ENCODE measurements at places on chromosomes 2 and 18. TPM values are rescaled to one million over a fixed set of nuclear protein-coding genes. Genes with fewer than 3 reads are reported as not detected.
A peak's percentile ranks its signal among the peaks of the same experiment; 100 is the strongest.

CTIF gene
- total RNA-seq = 9.6 TPM

DNA sequence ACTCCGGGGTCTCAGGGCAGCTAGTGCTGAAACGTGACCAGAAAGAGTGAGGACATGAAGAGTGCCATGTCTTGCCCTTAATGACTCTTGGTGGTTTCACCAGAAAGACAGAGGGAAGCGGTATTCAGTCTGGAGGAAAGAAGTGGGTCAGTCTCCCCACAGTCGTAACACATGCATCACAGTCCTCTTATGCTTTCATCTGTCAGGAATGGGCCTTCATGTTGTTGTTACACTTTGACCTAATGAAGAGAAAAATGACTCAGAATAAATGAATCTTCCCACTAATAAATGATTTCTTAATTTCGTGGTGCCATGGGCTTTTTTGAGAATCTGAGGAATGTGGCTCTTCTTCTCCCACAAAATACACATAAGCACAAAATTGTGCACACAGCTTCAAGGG lies 103.2 kb downstream of the SLC8A1 start:
- no peaks in the 10 kb centered on the region for H3K4me1 ChIP-seq
- no peak overlapping the region for H3K27ac ChIP-seq
- H3K36me3 ChIP-seq = no peaks in the 10 kb centered on the region
- no peak for DNase-seq
- no peak overlapping the region for H3K4me3 ChIP-seq

DNA sequence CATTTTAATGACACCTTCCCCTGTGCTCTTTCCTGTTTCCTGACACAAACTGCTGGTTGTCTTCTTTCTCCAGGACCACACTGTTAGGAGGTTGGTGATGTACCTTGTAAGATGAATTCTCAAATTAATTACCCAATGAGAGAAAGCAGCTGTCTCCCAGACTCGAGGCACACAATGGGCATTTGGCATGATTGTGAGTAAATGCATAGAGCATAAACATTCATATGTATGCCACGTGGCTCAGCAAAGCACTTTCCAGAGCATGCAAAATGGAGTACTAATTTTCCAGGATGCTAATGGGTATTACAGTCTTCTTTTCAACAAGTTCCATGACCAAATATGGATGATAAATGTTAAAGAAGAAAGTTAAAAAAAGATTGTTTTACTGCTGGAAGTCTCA lies 235.2 kb upstream of the KLHL29 start:
- H3K27ac ChIP-seq = no peak overlapping the region
- no peaks in the 10 kb centered on the region for H3K36me3 ChIP-seq
- no peaks in the 10 kb centered on the region for H3K4me1 ChIP-seq
- DNase-seq = no peak

DNA sequence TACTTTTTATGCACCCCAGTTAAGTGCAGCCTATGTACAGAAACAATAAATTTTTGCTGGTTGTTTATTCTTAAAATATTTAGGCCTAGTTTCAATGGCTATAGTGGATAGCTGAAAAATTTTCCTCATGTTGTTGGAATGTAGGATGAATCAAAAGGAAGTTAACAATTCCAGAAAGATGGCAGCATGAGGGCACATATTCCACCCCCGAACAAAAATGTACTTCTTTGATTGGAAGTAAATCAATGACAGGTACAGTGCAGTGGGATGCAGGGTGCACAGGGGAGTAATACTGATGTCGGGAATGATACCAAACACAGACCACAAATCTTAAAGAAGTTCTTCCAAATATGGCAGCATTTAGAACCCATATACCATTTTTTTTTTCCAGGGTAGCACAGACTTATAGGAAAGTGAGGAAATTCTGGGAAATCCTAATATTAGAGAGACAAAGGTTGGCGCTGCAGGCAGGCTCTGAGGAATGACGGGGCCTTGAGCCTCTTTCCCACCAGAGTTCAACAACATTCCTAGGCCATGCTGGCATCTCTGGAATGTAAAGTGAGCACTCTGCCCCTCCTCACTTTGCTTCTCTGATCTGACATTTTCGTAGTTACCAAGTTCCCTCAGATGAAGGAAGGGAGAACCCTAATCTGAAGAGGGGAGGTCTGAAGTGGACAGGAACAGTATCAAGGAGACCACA lies 36.6 kb upstream of the IKZF2 start:
- peak overlapping the region; percentile 93 for H3K27ac ChIP-seq
- no peaks in the 10 kb centered on the region for H3K36me3 ChIP-seq
- no peaks in the 10 kb centered on the region for H3K27me3 ChIP-seq
- DNase-seq = peak; percentile 96

DNA sequence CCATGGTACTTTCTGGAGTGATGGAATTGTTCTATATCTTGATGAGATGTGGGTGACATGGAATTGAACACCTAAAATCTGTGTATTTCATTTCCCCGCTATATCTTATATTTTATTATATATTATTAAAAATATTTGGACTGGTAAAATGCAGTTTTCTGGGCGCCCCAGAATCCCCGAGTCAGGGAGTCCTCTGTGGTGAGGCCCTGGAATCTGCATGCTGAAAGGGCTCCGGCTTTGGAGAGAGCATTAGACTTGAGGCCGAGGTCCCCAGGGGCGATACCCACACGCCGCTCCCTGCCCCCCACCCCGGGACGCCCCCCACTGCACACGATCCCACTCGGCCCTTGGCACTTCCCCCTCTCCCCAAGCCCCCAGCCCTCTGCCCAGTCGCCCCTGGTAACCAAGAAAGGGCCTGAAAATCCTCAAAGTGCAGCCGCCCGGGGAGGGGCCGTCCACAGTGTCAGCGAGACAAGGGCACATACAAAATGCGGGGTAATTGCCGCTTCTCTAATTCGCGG lies 126.0 kb downstream of the ZFP36L2 start:
- peaks cover 8% of the 10 kb centered on the region for H3K27me3 ChIP-seq
- H3K27ac ChIP-seq = peak overlapping the region; percentile 91
- peaks cover 21% of the 10 kb centered on the region for H3K4me1 ChIP-seq
- H3K4me3 ChIP-seq = peak overlapping the region; percentile 68
- DNase-seq = no peak
- H3K36me3 ChIP-seq = no peaks in the 10 kb centered on the region

DNA sequence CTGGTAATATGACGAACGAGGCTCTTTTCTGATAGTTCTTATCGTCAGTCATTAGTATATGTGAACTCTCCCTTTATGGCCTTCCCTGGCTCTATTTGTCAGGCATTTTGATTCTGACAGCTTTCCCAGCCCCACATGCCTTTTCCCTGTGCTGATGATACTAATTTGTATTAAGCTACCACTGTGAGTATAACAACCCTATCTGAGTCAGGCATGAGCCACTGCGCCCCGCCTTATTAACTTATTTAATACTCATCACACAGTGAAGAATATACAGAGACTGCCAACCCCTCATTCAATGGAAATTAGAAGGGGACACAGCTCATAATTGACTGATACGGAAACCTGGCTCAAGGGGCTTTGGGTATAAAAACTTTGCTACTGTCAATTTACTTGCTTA lies 140.0 kb downstream of the NETO1 start:
- H3K4me1 ChIP-seq = no peaks in the 10 kb centered on the region
- no peak overlapping the region for H3K4me3 ChIP-seq
- no peaks in the 10 kb centered on the region for H3K36me3 ChIP-seq
- no peak for DNase-seq
- H3K27me3 ChIP-seq = no peaks in the 10 kb centered on the region

GRCh38 chr2:183037553-183038340 lies 510 bp downstream of the NCKAP1 start:
- peak overlapping the region; percentile 78 for H3K27ac ChIP-seq
- H3K27me3 ChIP-seq = peaks cover 9% of the 10 kb centered on the region
- H3K36me3 ChIP-seq = no peaks in the 10 kb centered on the region
- peaks cover 41% of the 10 kb centered on the region for H3K4me1 ChIP-seq
- DNase-seq = peak; percentile 54
- H3K4me3 ChIP-seq = peak overlapping the region; percentile 61

DNA sequence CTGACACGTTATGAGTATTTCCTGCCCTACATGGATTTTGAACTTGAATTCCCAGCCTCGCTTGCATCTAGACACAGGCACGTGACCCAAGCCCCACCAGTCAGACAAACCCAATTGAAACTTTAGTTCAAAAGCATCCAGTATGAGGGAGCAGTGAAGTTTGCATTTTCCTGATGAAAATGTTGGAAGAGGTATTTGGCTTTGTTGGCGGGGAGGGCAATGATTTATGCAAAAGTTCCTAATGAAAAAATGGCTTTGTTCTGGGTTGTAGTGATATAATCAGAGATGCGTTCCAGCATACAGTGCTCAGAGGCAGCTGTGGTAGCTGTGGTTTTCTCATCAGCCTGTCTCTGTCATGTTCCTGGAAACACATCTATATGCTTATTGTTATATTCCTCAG lies 36.8 kb upstream of the CPS1 start:
- no peak for DNase-seq
- no peaks in the 10 kb centered on the region for H3K27me3 ChIP-seq
- no peak overlapping the region for H3K4me3 ChIP-seq
- no peak overlapping the region for H3K27ac ChIP-seq
- H3K36me3 ChIP-seq = no peaks in the 10 kb centered on the region

DNA sequence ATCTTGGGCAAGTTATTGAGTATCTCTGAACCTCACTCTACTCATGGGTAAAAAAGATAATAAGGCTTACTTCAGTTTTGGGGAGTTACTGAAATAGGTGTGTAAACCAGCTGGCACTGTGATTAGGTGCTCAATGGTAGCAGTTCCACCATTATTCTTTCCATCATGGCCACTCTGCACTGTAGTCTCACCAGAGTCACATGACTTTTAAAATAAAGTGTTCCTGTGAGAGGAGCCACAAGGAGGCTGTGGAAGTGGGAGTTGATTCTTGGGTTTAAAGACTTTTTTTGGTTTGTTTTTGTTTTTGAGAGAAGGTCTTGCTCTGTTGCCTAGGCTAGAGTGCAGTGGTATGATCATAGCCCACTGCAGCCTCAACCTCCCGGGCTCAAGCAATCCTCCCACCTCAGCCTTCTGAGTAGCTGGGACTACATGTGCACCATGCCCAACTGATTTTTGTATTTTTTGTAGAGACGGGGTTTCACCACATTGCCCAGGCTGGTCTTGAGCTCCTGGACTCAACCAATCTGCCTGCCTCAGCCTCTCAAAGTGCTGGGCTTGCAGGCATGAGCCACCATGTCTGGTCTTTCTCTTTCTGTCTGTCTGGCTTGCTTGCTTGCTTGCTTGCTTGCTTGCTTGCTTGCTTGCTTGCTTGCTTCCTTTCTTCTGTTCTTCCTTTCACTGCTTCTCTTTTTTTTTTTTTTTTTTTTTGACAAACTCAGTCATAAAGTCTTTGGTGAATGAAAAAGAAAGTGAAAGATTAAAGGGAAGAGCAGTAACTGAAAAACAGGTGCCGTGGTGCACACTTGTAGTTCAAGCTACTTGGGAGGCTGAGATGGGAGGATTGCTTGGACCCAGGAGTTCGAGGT lies 21.2 kb upstream of the ACVR1 start:
- no peaks in the 10 kb centered on the region for H3K27me3 ChIP-seq
- no peak overlapping the region for H3K4me3 ChIP-seq
- H3K36me3 ChIP-seq = no peaks in the 10 kb centered on the region
- peaks cover 38% of the 10 kb centered on the region for H3K4me1 ChIP-seq
- DNase-seq = no peak

DNA sequence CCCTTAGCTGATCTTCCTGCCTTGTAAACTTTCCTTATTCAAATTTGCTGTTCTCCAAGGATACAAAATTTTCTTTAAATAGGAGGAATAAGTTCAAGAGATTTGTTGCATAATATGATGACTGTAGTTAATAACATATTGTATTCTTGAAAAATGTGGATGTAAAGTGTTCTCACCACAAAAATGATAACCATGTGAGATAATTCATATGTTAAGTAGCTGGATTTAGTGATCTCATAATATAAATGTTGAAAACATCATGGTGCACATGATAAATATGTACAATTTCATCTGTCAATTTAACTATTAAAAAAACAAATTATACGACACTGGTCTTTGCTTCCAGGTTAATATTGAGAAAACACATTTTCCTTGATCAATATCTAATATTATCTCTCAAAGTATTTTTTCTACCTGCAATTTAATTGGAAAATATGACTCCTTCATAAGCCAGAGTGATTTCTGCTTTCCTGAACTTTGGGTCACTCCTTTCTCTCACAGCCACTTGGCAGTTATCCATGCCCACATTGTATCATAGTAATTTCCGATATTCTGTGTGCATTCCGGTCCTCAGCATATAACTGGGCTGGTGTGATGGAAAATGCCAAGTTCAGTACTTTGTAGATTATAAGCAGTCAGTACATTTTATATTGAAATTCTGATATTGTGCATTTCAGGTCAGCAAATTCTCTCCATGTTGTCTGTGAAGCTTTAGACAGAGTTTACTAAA lies 152.6 kb downstream of the GULP1 start:
- peaks cover 37% of the 10 kb centered on the region for H3K4me1 ChIP-seq
- no peaks in the 10 kb centered on the region for H3K27me3 ChIP-seq
- no peaks in the 10 kb centered on the region for H3K36me3 ChIP-seq
- no peak overlapping the region for H3K27ac ChIP-seq
- H3K4me3 ChIP-seq = no peak overlapping the region
- DNase-seq = no peak

GRCh38 chr18:49863769-49864621 lies 50.7 kb upstream of the ACAA2 start:
- no peaks in the 10 kb centered on the region for H3K27me3 ChIP-seq
- H3K36me3 ChIP-seq = no peaks in the 10 kb centered on the region
- peaks cover 2% of the 10 kb centered on the region for H3K4me1 ChIP-seq
- H3K27ac ChIP-seq = no peak overlapping the region

GRCh38 chr2:20418519-20418918 lies 28.4 kb upstream of the RHOB start:
- H3K4me3 ChIP-seq = no peak overlapping the region
- no peak overlapping the region for H3K27ac ChIP-seq
- H3K27me3 ChIP-seq = no peaks in the 10 kb centered on the region
- no peaks in the 10 kb centered on the region for H3K36me3 ChIP-seq
- DNase-seq = no peak
- no peaks in the 10 kb centered on the region for H3K4me1 ChIP-seq

DNA sequence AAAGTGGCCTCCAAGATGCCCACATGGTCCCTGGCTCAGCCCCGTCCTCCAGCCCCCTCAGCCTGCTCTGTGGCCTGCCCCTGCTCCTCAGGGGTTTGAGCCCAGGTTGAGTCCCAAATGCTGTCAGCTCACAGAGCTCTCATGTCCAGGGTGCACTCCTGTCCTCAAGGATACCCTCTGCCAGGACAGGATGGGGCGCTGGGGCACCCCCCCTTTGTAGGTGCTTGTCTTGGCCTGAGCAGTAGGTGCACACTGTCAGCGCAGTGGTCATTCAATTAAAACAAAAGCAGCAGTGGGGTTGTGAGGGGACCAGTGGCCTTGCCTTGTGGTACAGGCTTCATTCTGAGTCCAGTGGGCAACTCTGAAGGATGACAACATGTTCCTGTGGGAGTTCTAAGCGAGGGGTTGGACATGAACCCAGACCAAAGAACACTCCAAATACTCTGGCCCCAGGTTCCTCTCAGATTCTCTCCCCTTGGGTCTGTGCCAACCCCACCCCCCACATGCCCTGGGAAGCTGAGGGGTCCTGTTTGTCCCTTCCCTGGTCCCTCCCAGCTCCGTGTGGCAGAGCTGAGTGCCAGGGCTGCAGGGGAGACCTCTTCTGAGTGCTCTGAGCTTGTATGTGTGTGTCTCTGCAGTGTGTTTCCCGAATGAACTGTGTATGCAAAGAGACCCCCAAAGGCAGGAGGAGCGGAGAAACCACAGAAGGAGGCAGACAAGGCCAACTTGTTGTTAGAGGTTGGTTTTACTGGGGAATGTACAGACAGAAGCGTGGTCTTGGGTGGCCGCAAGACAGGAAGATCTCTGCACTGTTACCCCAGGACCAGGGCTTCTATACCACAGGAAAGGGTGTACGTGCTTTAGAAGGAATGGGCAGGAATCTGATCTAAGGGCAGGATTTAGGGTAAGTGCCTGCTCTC lies 155.6 kb upstream of the HS6ST1 start:
- no peaks in the 10 kb centered on the region for H3K27me3 ChIP-seq
- H3K27ac ChIP-seq = no peak overlapping the region
- no peaks in the 10 kb centered on the region for H3K4me1 ChIP-seq

All from GM23338 (cell line).